ENCODE measurements at places on chromosomes 2 and 18.

DNA sequence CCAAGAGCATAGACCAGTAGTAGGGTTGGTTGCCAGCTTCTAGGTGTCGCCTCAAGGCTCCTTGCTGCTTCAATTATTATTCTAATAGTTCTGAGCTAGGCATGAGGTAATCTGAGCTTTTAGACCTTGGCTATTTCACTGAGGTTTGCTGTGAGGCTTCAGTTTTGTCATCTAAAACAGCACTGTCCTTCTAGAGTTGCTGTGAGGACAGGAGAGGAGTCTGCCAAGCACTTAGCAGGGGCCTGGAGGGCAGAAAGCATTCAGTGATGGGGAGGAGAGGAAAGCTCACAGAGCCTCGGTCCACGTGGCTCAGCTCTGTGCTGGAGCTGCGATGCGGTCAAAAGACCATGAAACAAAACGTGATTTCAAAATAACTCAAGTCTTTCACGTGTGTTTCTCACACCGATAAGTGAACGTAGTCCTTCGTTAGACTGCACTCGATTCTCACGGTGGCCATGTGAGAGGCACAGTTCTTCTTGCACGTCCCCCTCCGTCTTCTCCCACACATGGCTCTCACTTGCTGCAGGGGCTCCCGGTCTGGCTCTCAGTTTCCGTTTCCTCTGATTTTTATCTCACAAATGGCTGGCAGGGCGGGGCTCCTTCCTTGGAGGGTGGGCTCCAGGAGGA, 113.7 kb downstream of the B3GNT2 start:
- no peak for DNase-seq

DNA sequence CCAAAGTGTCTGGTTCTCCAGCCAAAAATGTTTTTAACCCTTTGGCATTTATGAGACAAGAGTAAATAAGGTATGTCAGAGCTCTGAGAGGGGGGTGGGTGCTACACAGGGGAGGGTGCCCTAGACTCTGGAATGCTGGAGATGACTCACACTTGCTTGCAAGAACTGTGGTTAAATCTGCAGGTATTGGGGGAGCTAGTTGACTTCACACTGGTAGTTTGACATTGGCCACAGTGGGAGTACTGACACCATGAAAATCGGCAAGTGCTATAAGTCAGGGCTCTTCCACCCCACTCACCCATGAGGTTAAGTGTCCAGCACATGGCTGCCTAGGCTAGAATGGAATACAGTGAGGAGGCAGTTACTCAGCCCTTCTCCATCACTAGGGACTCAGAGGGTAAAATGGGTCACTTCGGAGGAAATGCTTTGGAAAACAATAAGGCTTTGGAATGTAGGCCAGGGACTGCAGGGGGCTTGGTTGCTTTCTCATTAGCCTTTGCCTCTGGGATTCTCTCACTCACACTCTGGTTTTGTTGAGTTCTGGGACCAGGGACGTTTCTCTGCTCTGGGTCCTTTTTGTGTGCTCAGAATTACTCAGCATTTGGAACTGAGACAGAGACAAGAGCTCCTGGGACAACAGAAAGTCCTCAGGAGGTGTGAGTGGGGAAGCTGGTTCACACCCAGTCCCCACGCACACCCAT, 91.6 kb downstream of the ACKR3 start:
- DNase-seq: no peak

DNA sequence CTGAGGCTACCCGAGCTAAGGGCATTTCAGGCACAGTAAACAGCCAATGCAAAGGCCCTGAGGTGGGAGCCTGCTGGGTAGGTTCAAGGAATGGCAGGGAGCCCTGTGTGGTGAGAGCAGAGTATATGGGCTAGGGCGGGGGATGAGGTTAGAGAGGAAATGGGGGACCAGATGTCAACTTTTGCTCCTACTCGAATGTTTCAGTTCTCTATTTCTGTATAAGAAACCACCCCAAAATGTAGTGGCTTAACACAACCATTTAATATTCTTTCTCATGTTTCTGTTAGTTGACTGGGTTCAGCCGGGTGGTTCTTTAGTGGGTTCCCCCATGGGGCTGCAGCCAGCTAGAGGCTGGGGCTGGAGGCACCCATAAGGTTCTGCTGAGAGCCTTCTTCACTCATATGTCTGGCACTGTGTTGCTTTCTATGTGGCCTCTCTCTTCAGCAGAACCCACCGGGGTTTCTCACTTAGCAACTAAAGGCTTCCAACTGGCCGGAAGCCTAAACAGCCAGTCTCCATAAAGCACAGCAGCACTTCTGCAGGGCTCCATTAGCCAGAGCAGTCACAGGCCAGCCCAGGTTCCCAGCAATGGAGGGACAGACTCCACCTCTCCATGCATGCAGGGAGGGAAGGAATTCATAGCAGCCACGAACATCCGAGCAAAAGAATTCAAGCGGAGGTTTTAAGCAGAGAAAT, 5.6 kb upstream of the ATOH8 start:
- DNase-seq: no peak

DNA sequence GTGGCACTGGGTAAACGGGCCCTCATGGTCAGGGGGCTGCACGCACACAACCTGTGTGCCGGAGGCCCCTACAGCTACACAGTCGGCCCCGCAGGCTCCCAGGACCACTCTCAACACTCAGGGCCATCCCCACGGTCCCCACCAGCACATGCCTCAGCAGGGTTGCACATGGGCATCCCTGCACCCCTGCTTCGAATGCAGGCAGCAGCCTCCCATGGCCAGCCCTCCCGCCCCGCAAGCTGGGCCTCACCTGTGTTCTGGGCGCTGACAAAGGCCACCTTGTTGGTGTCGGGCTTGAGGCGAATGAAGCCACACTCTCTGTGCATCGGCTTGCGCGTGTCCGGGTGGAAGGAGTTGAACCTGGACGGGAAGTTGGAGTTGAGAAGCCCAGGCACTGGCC, 34.2 kb downstream of the THAP4 start:
- no peak for DNase-seq
